ENCODE measurements at places on chromosomes 1 and 21.

DNA sequence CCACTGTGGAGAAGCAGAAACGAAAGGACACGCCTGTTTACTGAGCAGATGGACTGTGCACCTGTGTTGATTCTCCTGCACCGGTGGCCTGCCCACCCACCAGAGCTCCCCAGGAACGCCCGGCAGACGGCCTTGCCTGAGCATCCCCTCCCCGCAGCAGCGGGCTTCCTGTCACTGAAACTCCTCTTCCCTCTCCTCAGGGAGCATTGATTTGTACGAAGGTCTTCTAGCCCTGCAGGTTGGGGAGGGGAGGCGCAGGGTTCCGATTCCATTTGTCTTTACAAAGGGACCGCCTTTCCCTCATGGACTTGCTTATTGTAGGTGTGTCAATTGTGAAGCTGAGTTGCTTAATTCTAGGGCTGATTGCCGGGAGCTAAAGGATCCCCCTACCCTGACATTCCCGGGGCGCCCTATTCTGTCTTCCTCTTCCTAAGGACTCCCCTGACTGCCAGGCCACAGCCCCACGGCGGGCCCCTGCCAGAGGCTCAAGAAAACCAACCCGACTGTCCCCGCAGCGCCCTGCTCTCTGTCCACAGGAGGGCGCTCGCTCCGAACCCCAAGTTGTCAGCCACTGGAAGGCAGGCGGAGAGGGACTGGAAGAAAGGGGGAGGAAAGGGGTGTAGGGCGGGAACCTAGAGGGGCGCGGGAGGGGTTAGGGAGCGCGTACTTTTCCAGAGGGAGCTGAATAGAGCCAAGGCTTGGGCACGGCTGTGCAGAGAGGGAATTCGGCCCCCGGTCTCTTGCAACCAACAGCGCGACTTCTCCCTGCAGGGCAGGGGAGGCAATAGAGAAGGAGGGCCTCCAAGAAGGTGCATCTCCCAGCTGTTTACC is 2.8 kb downstream of the S100A6 start:
- H3K27ac ChIP-seq: peak overlapping the region; percentile 48
- no peak for ATAC-seq
- peak overlapping the region; percentile 30 for H3K4me3 ChIP-seq
- peaks cover 6% of the 10 kb centered on the region for H3K36me3 ChIP-seq

GRCh38 chr1:99851850-99852454 is 1.8 kb downstream of the AGL start:
- H3K27ac ChIP-seq: no peak overlapping the region
- peaks cover 37% of the 10 kb centered on the region for H3K4me1 ChIP-seq
- no peak overlapping the region for H3K4me3 ChIP-seq

- no peak for ATAC-seq
- H3K4me1 ChIP-seq: no peaks in the 10 kb centered on the region
- H3K27ac ChIP-seq: no peak overlapping the region
- no peaks in the 10 kb centered on the region for H3K36me3 ChIP-seq
- H3K27me3 ChIP-seq: peaks cover 54% of the 10 kb centered on the region
Observed at GRCh38 chr1:30423570-30423969, 299.8 kb downstream of the MATN1 start.

GRCh38 chr1:43757343-43758053 is 50.2 kb downstream of the ST3GAL3 start:
- no peak overlapping the region for H3K27ac ChIP-seq
- H3K4me1 ChIP-seq: peaks cover 14% of the 10 kb centered on the region
- no peak for ATAC-seq
- no peak overlapping the region for H3K4me3 ChIP-seq
- H3K27me3 ChIP-seq: no peaks in the 10 kb centered on the region

GRCh38 chr1:232878086-232878485 is 72.3 kb upstream of the NTPCR start:
- H3K36me3 ChIP-seq: no peaks in the 10 kb centered on the region
- peaks cover 6% of the 10 kb centered on the region for H3K4me1 ChIP-seq
- ATAC-seq: no peak
- no peak overlapping the region for H3K27ac ChIP-seq

DNA sequence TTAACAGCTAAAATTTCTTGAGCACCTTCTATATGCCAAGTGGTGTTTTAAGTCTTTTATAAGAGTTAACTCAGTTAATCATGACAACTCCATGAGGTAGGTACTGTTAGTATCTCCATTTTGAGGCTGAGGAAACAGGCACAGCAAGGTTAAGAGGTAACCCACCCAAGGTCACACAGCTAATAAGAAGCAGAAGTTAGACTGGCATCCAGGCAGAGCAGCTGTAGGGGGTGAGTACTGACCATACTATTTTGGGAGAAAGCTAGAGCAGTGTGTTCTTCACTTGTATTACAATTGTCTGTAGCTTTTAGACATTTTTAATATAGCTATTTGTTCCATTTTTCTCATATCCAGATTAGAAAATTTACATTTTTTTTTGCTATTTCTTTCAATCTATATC is 4.8 kb downstream of the ATP6V1G3 start:
- H3K27ac ChIP-seq: peak overlapping the region; percentile 88
- no peaks in the 10 kb centered on the region for H3K27me3 ChIP-seq
- H3K4me3 ChIP-seq: no peak overlapping the region
- peaks cover 59% of the 10 kb centered on the region for H3K4me1 ChIP-seq

GRCh38 chr1:205561501-205562203 is 57.2 kb downstream of the CDK18 start:
- ATAC-seq: peak; percentile 81
- H3K27ac ChIP-seq: no peak overlapping the region

DNA sequence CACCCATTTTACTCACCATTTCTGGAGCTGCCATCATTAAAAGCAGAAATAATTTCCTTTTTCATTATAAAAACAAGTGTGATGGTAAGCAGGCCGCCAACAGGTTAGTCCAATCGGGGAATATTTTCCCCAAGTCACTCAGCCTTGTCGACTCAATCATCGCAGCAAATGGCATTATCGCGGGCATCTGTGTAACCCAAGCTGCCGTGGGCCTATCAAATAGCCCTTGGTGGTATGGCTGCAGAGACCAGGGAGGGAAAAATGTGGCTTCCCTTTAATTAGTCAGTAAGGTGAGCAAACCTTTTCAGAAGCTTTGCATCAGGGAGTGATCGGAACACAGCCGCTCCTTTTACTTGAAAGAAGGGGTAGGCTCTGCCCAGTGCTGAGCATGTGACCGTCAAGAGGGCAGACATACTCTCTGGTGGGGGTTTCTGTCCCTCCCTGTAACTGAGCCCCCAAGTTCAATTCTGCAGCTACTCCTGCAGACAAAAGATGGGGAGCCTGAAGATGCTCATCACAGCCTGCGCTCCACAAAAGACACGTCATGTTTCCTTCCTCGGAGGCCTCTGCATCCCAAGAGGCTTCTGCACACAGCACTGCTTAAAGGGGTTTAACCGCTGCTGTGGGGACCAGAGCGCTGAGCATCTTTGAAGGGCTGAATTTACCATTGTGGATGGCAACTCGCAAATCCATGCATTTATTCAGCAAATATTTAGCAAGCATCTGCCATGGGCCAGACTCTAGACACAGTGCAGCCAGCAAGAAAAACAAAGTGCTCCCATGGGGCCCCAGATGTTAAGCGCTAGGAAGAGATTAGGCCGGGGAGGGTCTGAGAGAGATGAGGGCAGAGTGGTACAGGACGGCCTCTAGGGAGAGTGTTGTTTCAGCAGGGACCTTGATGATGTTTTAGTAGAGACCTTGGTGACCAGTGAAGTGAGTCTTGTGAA is 1.2 kb upstream of the TMPRSS3 start:
- ATAC-seq: peak; percentile 16
- H3K27ac ChIP-seq: peak overlapping the region; percentile 10
- no peak overlapping the region for H3K4me3 ChIP-seq
- peaks cover 7% of the 10 kb centered on the region for H3K27me3 ChIP-seq
- no peaks in the 10 kb centered on the region for H3K36me3 ChIP-seq

DNA sequence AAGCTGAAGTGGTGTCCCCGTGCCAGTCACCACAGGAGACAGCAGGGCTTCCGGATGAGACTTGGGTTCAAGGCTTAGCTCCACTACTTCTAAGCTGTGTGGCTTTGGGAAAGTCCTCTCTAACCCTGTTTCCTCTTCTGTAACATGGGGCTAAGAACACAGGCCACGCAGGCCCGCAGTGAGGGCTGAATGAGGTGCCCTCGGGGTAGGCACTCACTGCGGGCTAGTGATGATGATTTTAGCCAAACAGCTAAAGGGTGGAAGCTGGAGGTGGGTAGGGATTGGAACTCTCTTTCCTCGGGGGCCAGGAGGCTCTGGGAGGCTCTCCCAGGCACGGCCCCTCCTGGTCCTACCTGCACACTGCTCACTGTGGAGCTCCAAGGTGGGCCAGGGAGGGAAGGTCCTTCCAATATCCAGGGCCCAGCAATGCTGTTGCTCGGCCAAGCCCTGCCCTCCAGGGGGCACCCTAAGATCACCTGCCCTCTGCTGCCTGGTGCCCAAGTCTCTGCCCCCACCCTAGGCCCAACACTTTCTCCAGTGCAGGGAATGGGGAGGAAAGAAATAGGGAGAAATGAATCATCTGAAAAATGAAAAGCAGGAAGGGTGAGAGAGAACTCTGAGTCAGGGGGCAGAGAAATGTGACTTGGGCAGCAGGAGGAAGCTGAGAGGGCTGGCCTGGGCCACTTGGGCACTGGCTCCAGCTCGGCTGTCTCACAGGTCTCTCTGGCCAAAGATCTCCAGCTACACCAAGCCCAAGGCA is 19.2 kb upstream of the EVA1B start:
- peaks cover 56% of the 10 kb centered on the region for H3K36me3 ChIP-seq
- H3K4me3 ChIP-seq: no peak overlapping the region
- ATAC-seq: peak; percentile 71
- H3K27ac ChIP-seq: no peak overlapping the region
- peaks cover 7% of the 10 kb centered on the region for H3K4me1 ChIP-seq
- no peaks in the 10 kb centered on the region for H3K27me3 ChIP-seq

DNA sequence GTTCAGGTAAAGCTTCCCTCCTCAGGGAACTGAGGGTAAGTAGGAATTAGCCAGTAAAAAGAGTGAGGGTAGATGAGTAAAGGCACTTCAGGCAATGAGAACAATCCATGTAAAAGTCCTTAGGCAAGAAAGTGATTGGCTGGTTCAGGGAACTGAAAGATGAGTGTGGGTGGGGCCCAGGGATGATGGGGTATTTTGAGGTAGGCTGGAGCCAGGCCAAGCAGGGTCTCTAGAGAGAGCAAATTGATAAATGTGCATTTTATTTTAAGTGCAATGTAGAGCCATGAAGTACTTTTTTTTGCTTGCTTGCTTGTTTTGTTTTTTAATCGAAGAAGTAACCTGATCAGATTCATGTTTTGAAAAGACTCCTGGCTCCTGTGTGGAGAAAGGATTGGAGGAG is 26.5 kb downstream of the OSBPL9 start:
- no peak overlapping the region for H3K4me3 ChIP-seq
- no peak overlapping the region for H3K27ac ChIP-seq
- H3K27me3 ChIP-seq: no peaks in the 10 kb centered on the region
- no peak for ATAC-seq
- H3K4me1 ChIP-seq: peaks cover 23% of the 10 kb centered on the region
- H3K36me3 ChIP-seq: peaks cover 39% of the 10 kb centered on the region

- peaks cover 35% of the 10 kb centered on the region for H3K4me1 ChIP-seq
- no peak overlapping the region for H3K27ac ChIP-seq
- no peaks in the 10 kb centered on the region for H3K27me3 ChIP-seq
- ATAC-seq: no peak
Observed at GRCh38 chr21:43348801-43349261, 78.1 kb downstream of the SIK1 start.

Data from stimulated activated memory B cell treated with anti-CD40 and anti-IgM and Interleukin-4, amounts not matched to agents 10 μg/mL and 1 μg/mL and 100 μg/mL, for 72 hours (primary cell).